ENCODE measurements at places on chromosomes 11 and 22.

- no peak for DNase-seq
These were observed 39.5 kb downstream of the REXO2 start for GRCh38 chr11:114478768-114479167.

- DNase-seq = no peak
These were observed 1415.1 kb upstream of the RAG2 start for GRCh38 chr11:38013157-38013556.

DNA sequence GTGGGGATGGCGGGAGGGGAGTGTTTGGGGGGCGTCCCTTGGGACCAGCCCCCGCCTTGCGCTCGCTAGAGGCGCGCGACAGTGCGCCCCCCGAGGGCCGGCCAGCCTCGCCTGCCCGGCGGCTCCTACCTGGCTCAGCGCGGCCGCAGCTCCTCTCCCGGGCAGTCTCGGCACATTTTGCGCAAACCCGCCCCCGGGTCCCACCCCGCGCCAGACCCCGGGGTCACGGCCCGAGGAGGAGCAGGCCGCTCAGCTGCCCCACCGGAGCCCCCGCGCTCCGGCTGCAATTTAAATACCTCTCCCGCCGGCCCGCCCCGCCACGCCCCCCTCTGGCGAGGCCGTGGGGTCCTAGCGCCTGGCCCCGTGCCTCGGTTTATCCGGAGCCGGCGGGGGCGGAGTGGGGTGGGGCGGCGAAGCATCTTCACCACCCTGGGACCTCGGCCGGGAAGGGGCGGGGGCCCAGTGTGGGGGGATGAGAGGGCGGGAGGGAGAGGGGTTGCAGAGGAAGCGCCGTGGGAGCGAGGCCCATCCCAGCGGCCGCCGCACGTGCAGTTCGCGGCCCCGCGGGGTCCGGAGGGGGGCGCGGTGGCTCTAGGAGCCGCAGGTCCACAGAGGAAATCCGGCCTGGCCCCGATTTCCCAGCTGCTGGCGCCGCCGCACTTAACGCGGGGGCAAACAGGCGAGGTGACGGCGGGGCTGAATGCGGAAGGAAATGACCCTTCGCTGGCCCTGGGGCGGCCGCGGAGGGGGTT is at the start of gene LRRC32:
Gene LRRC32 (minus strand): TSS at position 263 of the 752 bp plus-strand sequence. CDS start 4,793 bp downstream, outside the sequence.
- no peak for DNase-seq

DNA sequence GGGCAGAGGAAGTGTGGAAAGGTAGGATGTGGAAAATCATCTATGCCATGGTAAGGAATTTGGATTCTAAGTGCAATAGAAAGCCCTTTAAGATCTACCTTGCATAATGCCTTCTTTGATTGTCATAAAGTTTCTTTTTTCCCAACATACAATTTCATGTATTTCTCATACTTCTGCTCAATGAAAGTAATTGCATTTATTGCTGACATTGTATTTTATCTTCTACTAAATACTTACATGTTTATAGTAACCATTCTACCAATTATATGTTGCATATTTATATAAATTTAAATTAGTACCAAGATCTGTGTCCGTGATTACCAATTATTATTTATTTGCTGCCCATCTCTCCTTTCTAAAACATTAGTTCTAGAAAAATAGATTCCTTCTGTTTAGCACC is 114.8 kb downstream of the CNTN5 start:
- DNase-seq = no peak

- no peak for DNase-seq
These were observed 28.8 kb downstream of the NRXN2 start for GRCh38 chr11:64694026-64694755.

- no peak for DNase-seq
These were observed 119.8 kb downstream of the MPPED1 start for GRCh38 chr22:43531651-43532050.

DNA sequence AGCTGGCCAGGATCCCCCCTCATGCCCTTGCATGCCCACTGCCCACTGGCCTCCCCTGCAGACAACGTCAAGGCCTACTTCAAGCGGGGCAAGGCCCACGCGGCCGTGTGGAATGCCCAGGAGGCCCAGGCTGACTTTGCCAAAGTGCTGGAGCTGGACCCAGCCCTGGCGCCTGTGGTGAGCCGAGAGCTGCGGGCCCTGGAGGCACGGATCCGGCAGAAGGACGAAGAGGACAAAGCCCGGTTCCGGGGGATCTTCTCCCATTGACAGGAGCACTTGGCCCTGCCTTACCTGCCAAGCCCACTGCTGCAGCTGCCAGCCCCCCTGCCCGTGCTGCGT is 7.9 kb downstream of the AIP start:
- no peak for DNase-seq

GRCh38 chr11:129652835-129653234 is 162.8 kb upstream of the TMEM45B start:
- DNase-seq = no peak

DNA sequence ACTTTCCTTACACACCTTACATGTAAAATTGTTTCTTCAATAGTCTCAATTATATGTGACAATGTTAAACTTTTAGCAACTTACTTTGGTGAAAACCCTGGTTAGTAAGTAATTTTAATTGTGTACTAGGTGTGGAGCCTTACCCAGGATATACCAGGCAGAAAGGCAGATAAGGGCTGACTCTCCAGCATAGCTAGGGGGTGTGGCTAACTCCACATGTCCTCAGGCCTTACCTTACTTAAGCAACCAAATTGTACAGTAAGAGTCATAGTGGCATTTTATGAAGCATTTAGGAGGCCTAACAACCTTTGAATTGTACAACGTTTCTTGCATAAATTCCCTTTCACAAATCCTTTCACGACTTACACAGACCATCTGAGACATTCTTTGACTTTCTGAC is 118.2 kb upstream of the OR9Q1 start:
- DNase-seq = no peak

DNA sequence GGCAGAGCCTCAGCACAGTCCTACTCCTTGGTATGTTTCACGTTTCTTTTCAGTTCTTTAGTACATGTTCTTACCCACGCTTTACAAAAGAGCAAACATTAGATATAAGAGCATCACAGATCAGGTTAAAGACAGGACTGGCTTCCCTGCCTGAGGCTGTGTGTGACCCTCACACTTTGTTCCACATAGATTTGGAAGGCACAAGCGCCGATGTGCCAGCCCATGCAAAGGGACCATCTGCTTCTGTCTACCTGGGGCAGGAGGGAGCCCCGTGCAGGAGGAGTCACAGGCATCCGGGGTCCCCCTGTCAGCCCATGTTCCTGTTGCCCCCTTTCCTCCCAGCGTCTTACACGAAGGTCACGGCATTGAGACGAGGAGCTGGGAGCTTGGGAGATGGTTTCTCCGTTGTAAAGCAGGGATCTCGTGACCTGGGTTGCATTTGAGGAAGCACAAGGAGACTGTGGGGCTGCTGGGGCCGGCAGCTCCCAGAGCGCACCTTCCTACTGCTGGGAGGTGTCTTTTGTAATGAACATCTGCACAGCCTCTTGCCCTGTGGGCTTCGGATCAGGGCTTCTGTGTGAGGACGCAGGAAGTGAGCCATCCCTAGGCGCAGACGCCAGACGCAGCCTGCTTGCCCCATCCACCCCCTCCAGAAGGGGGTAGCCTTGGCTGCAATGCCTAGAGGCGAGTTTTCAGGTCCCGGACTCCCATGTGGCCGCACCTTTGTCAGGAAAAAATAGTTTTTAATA is 72.6 kb downstream of the SCN3B start:
- no peak for DNase-seq

DNA sequence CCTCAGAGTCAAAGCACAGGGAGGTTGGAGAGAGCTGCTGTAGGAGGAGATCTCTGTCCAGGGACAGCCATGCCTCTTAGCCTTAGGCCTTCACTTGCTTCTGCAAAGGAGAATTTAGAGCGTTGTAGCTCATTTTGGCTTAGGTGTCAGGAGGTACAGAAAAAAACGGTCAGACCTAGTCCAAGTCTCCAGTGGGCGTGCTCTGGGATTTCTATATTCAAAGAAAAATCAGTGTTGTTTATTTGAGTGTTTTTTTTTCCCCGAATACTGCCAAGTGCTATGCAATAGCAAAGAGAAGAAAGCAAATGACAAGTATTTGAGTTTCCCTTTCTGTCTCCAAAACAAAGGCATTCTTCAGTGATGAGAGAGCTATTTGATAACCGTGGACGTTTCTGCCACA is 22.7 kb upstream of the OPCML start:
- DNase-seq = no peak

GRCh38 chr11:91587131-91587530 is 637.5 kb upstream of the FAT3 start:
- no peak for DNase-seq

GRCh38 chr22:32754413-32755041 is 47.0 kb upstream of the TIMP3 start:
- DNase-seq = no peak

DNA sequence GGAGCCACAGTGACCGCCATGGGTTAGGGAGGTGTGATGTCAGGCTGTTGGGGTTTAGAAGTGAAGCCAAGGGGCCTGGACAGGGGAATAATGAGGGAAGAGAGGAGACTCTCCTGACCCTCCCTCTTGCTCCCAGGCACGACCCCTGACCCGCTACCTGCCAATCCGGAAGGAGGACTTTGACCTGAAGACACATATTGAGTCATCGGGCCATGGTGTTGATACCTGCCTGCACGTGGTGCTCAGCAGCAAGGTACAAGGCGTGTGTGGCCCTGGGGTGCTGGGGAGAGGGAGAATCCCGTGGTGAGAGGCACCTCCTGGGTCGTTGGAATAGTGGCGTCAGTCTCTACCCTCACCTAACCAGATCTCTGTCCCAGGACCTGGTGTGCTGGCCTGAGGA is 29.5 kb downstream of the TREH start:
- DNase-seq = no peak

DNA sequence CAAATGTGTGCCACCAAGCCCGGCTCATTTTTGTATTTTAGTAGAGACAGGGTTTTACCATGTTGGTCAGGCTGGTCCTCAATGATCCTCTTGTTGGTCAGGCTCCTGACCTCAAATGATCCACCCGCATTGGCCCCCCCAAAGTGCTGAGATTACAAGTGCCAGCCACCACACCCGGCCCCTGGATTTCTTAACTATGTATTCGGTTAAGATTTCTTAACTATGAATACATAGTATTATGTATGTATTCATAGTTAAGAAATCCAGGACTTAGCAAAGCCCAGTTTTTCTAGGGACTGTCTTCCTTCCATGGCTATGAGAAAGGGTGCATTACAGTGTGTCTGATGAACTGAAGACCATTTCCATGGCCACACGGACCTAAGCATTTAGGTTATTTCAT is 1.7 kb downstream of the C11orf91 start:
- no peak for DNase-seq

DNA sequence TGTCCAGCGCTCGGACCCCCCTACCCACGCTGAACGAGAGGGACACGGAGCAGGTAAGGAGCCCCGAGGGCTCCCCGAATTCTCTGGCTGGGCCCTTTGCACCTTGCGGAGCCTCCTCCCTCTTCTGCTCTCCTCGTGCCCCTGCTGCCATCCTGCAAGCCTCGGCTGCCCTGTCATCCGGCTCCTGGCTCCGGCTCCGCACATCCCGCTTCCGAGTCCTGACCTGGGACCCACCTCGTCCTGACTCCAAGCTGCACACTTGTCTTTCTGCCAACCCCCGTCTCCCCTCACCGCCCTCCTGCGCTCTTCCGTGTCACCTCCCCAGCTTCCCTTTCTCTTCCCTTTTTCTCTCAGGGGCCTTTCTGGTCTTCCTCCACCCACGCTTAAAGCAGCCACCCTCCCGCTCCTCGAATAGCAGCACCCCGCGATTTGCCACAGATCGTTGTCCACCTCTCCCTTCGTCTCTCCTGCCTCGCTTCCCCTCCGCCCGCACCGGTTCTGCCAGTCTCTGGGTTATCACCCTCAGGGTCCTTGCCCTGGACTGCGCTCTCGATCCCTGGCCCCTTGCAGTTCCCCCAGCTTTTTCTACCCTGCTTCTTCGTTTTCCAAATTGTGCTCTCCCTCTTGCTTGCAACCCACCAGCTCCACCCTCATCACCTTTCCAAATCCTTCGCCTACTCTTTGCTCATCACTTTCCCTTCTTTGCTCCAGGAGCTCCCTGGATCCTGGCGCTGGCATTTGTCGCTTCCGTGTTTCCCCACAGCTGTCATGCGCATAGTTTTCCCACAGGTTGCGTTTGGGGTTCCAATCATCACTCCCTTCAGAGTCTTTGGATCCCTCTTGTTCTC is 822 bp downstream of the MARK2 start:
- DNase-seq = no peak

- no peak for DNase-seq
These were observed 35.1 kb downstream of the TMEM135 start for GRCh38 chr11:87072787-87073186.

GRCh38 chr22:48097723-48098122 is 1335.3 kb downstream of the TBC1D22A start:
- no peak for DNase-seq

GRCh38 chr11:69711822-69712801 is 8.3 kb upstream of the FGF19 start:
- DNase-seq = no peak

DNA sequence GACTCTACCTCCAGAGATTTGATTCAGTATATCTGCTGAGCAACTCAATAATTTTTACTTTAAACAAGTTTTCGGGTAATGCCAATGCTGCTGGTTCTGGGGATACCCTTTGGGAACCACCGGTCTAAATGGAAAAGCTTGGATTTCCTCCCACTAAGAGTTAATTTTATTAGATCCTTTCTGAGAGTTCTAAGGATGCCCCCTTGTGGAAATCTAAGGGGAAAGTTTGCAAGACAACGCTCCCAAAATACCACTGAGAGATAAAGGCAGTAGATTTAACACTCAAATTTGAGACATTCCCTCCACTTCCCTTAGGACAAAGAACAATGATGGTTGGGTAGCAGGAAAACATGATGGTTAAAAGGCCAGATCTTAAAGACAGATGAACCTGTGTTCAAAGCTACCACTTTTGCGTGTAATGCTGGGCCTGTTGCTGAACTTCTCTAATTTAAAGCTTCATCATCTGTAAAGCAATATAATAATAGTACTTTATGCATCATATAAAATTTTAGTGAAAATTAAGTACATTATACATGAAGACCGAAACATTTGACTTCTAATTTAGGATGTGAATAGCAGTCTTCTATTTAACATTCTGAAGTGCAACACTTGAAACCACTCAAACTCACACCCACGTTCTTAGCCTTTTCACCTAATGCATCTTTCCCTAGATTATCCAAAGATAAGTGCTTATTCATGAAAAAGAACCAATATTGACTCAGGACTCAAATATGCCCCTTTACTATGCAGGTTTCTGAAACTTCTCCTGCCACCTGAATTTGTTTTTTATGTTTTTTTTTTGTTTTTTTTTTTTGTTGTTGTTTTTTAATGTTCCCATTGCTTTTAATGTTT is 110.1 kb upstream of the LUZP2 start:
- no peak for DNase-seq

DNA sequence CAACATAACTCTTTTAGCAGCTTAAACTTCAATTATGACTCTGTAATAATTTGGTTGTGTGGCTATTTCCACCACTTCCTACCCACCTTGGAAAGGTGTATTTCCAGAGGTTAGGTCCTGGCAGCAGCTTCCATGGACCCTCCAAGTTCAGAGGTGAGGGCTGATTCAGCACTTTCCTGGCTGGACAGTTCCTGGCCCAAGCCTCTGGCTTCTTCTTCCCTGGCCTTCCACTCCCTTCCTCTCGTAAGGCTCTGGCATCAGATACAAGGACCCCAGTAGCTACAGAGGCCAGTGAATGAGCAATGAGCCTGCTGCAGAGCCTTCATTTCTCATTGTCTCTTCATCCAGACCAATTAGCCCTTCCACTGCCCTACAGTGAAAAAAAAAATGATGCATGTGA is 98.1 kb upstream of the KIRREL3 start:
- no peak for DNase-seq

GRCh38 chr22:47288680-47289079 is 526.2 kb downstream of the TBC1D22A start:
- no peak for DNase-seq

Measured in GM12878 (cell line).